ENCODE measurements at places on chromosomes 7 and 10. TPM values are rescaled to one million over a fixed set of nuclear protein-coding genes. Genes with fewer than 3 reads are reported as not detected.

The GIMAP7 gene
- 11.4 TPM for polyA plus RNA-seq

The FAM13C gene
- 9.2 TPM for polyA plus RNA-seq

The AKR1C2 gene
- polyA plus RNA-seq: 11.5 TPM

The MYOF gene
- polyA plus RNA-seq: 31.7 TPM

The ZNF117 gene
- 28.0 TPM for polyA plus RNA-seq

The SFXN3 gene
- polyA plus RNA-seq: 17.1 TPM

The INHBA gene
- 3.9 TPM for polyA plus RNA-seq

The HOXA11 gene
- polyA plus RNA-seq: 32.3 TPM

The TMEM270 gene
- not detected for polyA plus RNA-seq

The GBF1 gene
- polyA plus RNA-seq: 53.4 TPM

GRCh38 chr10:120995768-120996167, 144.6 kb downstream of the WDR11 start:
- DNase-seq: no peak

DNA sequence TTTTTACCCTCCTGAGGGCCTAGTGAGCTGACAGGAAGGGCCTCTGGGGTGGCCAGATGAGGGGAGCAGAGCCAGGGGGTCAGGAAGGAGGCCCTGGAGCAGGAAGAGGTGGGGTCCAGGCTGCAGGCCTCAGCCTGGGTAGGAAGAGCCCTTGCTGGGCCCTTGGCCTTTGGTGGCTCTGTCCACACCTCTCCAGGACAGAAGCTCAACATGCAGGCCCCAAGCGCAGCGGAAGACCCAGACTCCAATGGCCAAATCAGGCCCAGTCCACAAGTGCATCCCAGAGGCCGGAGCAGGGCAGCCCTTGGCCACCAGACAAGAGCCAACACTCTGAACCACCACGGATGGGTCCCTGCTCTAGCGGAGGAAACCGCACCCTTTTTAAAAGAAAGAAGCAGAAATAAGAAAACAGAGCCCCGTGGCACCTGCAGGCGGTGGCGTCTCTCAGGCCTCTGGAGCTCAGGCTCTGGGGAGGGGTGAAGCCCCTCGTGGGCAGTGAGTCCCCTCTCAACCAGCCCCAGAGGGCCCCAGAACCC, 52.8 kb downstream of the FOXL3 start:
- DNase-seq: no peak

- DNase-seq: no peak
These were observed 2.9 kb downstream of the EIF3B start for GRCh38 chr7:2357571-2357970.

DNA sequence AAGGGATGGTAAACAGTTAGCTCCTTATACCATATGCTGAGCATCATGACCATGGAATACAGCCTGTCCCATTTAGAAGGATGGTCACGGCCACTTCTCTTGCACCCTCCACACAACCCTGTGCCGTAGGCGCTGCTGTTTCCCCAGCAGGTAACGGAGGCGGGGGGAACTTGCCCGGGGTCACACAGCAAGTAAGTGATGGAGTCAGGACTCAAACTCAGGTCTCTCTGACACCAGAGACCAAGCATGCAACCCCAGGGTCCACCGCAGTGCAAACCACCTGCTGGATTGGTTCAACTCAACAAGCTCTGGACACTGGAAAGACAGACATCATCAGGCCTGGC, 71.6 kb downstream of the ZRANB1 start:
- DNase-seq: no peak

- no peak for DNase-seq
These were observed 356.1 kb downstream of the ELMO1 start for GRCh38 chr7:37092548-37092947.

DNA sequence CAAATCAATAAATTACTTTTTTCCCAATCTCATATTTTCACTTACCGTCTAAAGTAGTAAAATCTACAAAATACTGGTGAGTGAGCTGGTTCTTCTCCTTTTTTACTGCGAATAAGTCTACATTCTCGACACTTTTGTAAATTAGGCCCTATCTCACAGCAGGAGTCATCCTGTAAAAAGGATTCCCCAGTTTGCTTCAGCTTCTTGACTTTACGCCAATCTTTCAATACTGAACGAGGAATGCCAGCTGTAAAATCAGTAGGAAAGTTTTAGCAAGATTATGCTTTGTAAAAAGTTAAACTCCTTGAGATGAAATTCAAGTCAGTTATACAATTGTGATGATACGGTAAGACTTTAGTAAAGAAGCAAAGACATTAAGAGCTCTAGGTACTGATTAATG, 67.3 kb downstream of the NRBF2 start:
- DNase-seq: no peak

- DNase-seq: no peak
These were observed 208.8 kb upstream of the SEMA3E start for GRCh38 chr7:83857691-83858090.

DNA sequence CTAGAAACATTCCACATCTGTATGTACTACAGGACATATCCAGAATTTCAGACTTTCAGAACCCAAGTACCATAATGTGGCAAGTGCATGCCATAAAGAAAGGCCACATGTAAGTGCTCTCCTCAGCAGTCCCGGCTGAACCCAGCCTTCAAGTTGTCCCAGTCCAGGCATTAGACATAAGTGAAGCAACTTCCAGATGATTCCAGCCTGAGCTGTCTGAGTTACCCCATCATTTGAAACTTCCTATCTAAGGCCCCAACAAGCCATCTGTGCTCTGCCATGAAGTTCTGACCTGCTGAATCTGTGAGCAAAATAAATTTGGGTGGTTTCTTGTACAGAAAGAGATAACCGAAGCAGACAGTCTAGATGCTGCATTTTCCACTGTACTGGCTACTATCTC, 218.8 kb downstream of the IPMK start:
- DNase-seq: no peak

- DNase-seq: no peak
These were observed 19.8 kb downstream of the CFAP70 start for GRCh38 chr10:73338801-73339368.

DNA sequence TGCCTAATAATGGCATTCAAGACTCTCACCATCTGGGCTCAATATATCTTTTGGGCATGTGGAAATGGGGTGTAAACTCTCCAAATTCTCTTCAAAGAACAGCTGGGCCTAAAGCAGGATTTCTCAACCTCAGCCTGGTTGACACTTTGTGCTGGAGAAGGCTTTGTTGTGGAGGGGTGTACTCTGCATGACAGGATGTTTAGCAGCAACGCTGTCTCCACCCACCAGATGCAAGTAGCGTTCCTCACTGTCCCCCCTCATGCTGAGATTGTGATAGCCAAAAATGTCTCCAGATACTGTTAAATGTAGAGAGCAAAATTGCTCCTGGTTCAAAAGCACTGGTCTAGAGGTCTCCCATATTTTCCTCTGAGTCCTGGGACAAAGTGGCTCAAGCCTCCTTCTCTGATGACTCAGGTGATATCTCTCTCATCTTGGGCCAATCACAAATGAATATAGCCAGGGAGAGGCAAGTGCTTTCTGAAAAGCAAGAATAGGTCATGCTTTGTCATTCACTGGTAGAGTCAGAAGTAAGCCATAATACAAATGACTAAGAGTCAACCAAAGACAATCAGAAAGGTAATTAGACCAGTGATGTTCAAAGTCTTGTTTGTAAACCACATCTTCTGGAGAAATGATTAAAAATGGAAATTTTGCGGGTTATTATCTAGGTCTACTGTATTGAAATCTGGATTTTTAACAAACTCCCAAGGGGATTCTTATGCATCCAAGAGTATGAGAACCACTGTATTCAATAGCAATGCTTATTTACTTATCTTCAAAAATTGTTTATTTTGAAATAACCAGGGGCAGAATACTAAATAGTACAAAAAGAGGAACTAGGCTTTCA, 330.8 kb downstream of the PTEN start:
- no peak for DNase-seq

DNA sequence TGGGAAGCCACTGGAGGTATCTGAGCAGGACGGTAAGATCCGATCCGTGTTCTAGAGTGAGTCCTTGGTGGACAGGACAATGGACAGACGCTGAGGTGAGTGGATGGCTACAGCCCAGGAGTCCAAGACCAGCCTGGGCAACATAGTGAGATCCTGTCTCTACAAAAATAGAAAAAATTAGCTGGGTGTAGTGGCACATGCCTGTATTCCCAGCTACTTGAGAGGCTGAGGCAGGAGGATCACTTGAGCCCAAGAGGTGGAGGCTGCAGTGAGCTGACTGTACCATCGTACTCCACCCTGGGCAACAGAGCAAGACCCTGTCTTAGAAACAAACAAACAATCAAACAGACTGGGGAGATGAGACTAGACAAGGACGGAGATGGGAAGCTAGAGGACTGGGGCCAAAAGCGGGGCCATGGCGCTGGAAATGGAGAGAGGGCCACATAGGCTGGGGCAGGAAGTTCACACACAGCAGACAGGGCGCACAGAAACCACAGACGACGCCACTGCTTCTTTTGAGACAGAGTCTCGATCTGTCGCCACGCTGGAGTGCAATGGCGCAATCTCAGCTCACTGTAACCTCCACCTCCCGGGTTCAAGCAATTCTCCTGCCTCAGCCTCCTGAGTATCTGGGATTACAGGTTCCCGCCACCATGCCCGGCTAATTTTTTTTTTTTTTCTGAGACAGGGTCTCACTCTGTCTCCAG, 24.7 kb downstream of the DAGLB start:
- DNase-seq: no peak

- peak; percentile 64 for DNase-seq
These were observed 10.0 kb upstream of the CHCHD1 start for GRCh38 chr10:73771722-73772280.

GRCh38 chr7:29989257-29989995, at the start of gene SCRN1:
Gene SCRN1 (minus strand): TSS chr7:29989801. CDS start chr7:29969067, 20,734 bp downstream.
- peak; percentile 39 for DNase-seq

- DNase-seq: peak; percentile 39
These were observed 126.0 kb downstream of the SKIDA1 start for GRCh38 chr10:21399392-21400035.

DNA sequence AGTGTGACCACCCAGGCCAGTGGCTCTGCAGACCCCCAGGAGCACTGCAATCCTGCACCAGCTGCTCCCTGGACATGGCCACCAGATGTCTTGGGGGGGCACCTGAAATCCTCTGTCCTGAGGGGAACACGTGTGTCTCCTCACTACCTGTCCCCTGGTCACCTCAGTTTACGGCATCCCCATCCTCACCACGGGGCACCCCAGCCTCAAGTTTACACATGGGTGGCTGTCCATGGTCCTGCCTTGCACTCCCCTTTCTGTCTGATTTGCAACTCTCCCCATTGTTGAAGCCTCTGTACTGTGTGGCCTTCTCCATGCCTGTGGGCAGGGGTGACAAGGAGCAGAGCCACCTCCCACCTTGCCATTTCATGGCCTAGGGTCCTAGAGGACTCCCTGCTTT, 67.2 kb downstream of the RAMP3 start:
- DNase-seq: no peak

DNA sequence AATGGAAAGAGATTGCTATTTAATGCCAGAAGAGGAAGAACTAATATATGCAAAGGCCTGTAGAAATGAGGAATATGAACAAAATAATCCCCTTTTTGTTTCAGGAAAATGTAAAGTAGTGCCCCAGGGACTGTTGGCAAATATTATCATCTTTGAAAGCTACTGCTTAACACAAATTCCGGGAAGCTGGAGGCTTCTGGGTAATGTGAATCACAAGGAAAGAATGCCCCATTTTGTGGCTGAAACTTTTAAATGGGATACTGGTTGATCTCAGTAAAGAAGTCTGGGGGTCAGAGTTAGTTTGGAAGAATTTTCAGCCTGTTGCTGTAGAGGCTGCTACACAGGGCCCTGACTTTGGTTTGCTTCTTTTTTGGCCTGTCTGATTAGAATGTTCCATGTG, 141.0 kb downstream of the PTEN start:
- DNase-seq: no peak

DNA sequence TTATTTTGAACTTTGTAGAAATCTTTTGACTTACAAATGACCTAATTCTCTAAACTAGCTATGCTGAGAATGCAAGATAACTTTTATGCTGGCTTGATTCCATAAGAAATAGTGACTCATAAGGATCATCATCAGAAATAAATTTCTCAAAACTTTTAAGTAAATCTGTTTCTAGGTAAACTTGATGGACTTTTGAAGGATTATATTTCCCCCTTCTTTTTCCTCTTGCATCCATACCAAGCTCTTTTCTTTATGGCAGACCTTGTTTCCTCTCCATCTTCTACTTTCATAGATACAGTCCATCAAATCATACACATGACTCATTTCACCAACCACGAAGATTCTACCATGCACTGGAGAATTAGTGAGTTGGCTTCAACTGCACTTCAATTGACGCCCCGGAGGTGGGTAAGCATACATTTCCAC, 336.3 kb downstream of the KCNMA1 start:
- DNase-seq: no peak

DNA sequence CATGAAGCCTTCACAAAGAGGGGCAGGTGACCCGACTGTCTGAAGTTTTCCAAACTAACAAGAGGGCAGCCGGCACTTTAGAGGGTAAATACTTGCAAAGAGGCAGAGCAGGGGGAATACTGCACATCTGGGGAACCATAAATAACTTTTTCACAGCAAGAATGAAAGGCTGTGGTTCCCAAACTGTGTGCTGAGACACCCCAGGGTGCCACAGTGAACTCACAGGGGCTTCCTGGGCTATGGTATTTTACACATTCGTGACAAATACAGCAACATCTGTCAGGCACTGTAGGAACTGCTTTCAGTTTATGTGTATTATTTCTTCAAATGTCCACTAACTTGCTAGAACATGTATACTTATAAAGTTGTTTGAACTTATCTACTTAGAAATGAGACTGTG, 67.2 kb downstream of the TBXAS1 start:
- DNase-seq: no peak

DNA sequence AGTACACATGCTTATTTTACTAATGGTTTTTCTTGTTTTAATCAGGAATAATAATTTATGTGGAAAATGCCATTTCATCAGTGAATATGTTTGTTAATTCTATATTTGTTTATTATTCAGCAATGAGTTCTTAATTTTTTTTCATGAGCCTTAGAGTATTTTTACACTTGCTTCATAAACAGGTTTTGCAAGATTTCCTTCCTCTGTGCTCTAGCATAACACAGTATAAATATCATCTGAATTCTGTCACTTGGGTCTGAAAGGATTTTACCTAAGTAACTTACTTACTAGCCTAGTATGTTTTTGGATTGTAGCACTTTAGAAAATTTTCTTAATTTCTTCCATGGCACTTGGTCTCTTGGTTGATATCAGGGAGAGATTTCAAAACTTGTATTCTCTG, 45.8 kb downstream of the GLCCI1 start:
- no peak for DNase-seq

DNA sequence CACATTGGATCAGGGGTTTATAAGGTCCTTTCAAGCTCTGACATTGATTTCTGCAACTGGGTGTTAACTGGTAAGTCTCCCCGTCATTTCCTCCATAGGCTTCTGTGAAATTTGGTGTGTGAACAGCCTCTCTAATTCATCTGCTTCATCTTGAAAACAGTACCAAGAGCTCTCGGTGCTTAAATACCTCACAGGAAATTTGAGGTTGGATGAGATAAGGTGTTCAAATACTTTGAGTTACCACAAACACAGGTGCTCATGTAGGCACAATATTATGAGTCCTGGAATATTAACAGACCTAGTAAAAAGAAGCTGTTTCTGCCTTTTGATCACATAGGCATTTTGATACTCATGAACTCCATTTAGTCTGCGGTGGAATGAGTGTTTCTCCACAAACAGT, 85.2 kb downstream of the RTKN2 start:
- no peak for DNase-seq
